ENCODE measurements at places on chromosomes 12 and 14.
A peak's percentile ranks its signal among the peaks of the same experiment; 100 is the strongest.

DNA sequence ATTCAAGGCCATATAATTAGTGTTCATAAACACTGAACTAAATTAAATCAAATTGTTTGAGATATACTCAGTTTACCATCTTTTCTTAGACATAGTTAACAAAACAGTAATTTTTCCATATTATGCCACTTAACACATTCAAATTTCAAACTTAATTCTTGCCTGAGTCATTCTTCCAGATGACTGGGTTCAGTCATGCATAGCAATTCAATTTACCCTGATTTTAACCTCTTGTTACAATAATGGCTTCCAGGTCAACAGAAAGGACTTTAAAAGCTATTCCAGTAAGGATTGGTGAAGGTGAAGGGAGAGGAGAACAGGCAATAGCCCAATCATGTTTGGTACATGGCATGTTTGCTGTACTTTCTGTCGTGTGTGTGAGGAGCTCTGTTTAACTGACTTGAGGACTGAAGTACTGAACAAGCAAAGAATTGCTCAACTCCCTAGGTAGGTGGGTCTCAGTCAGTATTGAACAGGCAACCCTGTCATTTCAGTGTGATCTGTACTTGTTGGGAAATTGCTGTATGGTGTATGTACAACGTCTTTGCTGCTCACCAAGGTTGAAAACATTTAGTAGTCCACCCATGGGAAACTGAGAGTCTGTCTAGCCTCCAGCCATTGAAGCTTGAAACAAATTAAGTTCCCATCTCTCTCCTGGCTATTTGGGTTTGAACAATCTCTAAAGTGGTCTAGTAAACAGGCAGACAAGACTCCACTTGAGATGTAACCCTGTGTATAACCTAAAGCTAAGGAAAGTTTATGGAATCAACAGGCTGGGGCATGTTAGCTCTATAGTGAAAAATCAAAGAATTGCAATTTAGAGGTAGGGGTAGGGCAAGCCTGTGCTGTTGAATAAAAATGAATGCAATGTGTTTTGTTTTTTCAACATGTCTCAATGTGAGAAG lies 327.2 kb downstream of the BTG1 start:
- no peak for DNase-seq

DNA sequence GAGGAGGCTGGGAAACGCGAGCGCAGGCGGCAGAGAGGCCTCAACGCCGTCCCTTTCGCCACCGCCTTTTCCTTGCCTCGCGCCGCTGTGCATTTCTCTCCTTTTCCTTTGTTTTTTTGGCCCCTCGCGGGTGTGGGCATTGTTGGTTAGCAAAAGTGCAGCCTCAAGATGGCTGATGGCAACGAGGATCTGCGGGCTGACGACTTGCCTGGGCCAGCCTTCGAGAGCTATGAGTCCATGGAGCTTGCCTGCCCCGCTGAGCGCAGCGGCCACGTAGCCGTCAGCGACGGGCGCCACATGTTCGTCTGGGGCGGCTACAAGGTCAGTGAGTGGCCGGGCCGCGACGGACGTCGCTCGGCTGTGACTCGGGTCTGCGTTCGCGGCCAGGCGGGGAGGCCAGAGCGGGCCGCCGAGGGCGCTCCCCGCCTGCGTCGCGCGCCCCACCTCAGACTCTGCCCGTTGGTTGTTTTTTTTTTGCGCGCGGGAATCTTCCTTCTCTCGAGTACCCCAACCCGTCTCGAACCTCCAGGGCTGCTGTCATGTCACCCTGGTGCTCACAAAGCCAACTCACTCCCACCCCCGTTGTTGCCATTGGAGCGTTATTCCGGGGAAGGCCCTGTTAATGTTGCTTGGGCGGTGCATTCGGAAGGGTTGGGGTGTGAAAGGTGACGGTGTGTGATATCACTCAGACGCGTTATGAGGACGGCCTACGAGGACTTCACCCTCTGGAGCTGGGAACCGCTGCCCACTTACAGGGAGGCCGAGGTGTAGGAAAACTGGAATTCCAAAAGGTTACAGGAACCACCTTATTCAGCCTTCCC lies 558 bp downstream of the KLHDC2 start:
- DNase-seq, result peak; percentile 2

- no peak for DNase-seq
These were observed 1145.3 kb downstream of the FSCB start for GRCh38 chr14:43361751-43362150.

GRCh38 chr14:95442016-95442632 lies 74.3 kb downstream of the SYNE3 start:
- DNase-seq, result no peak

- DNase-seq, result no peak
These were observed 20.2 kb downstream of the CLIP1 start for GRCh38 chr12:122402264-122402663.

- DNase-seq, result no peak
These were observed 456.5 kb upstream of the LMO3 start for GRCh38 chr12:17062267-17063036.
